Ovary (tissue), 10 donors: ENCODE measurements at places on chromosomes 16 and 17. TPM values are rescaled to one million over a fixed set of nuclear protein-coding genes. Genes with fewer than 3 reads are reported as not detected.

The PYDC1 gene
- not detected for total RNA-seq

DNA sequence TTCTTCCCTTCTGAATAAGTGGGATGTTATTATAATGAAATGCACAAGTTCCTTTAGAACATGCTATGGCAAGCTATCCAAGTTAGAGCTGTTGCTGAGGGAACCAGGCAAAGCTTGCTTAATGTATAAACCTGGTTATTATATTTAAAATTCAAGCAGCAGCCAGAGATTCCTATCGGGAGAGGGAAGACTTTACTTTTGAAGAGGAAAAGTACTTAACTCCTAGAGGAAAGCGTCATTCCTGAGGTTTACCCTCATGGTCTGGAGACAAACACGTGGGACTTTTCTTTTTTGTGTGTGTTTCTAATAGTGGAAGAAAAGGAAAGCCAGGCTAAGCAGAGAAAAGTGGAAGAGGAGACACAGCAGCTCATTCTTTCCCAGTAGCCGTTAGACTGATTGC, 39.9 kb upstream of the MYH10 start:
- DNase-seq = no peak

DNA sequence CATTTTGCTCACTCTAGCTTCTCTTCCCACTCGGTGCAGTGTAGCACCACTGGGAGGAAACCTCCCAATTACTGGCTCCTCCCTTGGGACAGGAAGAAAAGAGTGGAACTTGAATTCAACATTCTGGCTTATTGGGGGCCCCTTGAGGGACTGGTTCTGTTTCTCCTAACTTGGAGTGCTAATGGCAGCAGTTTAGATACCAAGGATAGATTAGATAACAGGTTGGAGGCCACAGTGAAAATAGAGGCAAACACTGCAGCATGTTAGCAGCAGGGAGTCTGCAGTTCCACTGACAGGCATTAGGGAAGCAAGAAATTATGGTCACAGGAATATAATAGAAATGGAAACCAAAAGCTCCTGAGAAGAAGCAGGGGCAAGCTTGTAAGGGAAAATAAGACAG, 322.0 kb downstream of the ABCC12 start:
- DNase-seq = no peak

DNA sequence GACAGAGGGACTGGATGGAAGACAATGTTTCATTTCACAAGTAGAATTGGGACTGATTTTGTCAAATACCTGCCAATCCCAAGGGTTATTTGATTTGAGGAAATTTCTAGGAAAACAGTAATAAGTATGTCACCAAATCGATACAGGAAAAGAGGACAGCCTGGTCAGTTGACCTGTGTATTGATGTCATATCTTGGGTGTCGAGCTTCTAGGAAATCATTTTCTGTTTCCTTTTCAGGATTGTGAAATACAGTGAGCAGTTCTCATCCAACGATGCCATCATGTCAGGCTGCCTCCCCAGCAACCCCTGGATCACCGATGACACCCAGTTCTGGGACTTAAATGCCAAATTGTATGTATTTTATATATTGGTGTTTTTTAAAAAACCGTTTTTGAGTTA, 56.1 kb downstream of the RGS9 start:
- no peak for DNase-seq

- no peak for DNase-seq
Measured at GRCh38 chr16:70410734-70411133, 28.2 kb downstream of the ST3GAL2 start.

The PIGQ gene
- 24.1 TPM for total RNA-seq
